Stimulated activated CD4-positive, alpha-beta T cell treated with anti-CD3 and anti-CD28 coated beads, Interleukin-15, amount 100 ng/mL, for 24 hours (primary cell): ENCODE measurements at places on chromosomes 2 and 18.

DNA sequence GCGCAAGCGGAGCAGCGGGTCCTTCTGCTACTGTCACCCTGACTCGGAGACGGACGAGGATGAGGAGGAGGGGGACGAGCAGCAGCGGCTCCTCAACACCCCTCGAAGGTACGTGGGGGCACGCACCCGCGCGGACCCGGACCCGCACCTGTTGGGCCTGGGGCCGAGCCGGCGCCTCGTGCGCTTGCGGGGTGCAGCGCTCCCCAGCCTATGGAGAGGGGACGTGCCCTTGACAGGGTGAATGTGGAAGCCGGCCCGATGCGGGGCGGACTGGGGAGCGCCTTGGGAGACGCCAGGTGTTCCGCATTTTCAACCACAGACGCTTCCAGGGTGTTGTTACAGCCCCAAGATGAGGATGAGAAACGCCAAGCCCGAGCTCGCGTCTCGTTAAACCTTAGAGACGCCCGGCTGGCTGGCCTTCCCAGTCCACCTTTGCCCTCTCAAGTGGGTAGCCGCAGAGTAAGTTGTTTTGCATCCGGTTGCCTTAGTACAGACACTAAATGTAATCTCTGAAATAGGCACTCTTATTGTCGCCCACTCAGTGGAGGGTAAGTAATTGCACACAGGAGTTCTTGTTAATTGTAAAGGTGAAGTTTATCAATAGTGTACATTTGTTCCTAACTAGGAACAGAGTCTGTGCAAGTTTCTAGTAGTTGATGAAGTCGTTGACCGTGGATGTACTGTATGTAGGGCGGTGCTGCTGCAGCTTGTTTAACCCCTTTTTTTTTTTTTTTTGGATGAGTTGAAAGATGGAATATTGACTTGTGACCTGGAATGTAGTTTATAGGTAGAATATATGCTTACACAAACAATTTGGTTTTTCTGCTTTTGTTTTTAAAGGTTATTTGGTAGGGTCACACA is 815 bp downstream of the GMCL1 start:
- peak; percentile 56 for DNase-seq

- no peak for DNase-seq
Measured at GRCh38 chr18:45569566-45570275, 45.6 kb upstream of the SLC14A2 start.

DNA sequence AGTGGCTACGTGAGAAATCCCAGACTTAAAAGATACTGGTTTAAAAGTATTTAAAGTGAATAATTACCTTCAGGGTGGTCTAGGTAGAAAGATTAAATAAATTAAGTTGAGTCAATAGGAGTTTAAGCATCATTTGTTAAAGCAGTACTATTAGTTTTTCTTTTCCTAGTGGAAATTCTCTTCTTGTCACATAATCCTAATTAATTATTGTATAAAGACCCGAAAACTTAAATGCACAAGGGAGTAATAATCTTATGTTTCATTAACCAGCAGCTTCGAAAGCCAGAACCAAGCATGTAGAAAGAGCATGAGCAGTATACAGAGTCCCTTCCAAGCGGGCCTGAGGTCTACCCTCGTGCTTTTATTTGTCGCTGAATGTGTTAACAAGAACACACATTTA is 90.2 kb upstream of the SKOR2 start:
- no peak for DNase-seq

DNA sequence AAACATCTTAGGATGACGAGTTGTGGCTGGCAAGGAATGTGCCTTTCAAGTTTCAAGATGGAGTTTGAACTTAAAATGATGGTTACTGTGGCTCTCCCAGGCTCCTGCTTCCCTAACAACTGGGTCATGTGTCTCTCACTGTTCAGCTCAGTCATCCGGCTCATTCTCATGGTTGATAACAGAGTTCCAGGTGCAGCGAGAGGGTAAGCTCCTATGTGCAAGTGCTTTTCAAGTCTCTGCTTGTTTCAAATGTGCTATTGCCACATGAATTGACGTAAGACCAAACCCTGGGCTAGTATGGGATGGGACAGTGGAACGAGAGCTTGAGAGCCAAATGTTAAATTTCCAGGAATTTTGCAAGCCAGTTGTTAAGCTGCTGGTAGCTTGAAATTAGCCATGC is 19.5 kb upstream of the PUM2 start:
- no peak for DNase-seq

DNA sequence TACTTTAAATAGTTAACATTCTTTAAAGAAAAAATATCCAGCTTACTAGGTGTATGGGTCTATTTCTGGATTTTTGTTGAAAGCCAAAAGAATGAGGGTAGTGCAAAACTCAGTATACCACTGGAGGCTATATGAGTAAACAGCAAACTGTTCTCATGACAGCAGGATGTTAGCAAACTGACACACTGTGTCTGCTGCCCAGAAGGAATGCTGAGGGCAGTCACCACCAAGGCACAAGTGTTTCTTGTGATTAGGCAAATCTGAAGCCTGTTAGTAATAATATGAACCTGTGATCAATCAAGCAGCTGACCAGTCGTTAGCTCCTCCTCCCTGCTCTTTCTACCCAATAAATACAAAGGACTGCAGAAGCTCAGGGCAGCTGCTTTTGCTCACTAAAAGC is 50.5 kb upstream of the SULT1C3 start:
- no peak for DNase-seq

DNA sequence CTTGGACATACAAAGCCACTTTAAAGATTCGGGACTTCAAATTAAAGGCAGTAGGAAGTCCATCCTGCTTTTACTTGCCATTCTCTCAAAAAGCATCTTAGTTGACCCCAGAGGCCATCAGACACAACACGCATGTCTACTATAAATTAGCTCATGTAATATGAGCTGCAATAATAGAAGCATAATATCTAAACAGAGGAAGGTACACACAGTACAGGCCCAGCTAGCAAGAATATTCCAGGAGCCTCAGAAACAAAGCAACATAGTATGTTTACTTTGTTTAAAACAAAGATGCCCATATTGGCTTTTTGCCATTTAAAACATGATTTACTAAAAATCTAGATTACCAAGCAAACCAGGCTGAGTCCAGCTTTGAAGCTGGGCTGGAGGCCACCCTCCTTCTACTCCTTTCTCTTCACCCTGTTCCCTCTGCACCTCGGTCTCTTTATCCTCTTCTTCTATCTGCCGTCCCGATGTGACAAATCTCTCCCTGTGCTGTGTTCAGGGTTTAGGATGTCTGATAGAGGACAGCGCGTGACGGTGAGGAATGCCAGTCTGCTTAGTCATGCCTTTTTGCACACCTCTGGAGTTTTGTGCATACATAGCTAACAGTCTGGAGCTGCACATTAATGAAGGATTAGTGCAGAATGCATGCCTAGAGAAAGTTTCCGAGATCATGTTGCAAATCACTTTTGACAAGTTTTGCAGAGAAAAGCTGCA is 28.2 kb downstream of the DTNA start:
- no peak for DNase-seq

GRCh38 chr2:69013840-69014821 is 1.2 kb downstream of the ANTXR1 start:
- peak; percentile 32 for DNase-seq

- peak; percentile 56 for DNase-seq
Measured at GRCh38 chr2:101912545-101912944, 79.2 kb upstream of the IL1R2 start.

DNA sequence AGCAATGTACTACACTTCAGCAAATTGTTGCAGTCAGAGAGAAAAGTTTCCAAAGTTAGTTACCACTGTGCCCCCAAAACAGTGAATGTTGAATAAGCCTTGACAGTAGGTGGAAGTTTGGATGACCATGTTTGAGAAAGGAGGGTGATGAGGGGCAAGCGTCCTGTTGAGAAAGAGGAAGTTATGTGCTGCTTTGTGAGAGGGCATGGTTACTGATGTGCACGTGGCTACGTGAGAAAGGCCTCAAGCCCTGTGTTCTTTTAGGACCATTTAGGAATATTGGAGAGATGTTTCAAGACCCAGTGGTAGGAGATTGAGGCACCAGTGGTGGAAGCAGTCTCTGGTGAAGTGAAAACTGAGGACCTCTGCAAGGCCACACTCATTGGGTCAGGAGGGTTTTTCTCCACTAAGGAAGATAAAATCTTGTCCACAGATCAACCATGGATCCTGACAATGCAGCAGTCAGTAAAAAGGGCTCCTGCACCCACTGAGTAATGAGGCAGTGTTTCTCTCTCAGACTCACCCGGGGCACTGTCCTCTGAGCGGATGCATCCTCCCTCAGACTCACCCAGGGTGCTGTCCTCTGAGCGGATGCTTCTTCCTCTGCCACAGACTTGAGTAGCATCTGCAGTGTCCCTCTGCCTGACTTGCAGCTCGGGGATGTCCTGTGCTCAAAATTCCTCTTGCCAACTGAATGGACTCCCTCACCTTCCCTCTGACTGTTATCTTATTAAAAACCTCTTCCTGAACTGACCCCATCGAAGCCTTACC is 34.7 kb upstream of the ACTR3 start:
- no peak for DNase-seq

GRCh38 chr2:43675646-43676321 is 445 bp downstream of the C1GALT1C1L start:
- no peak for DNase-seq

GRCh38 chr2:47595687-47596086 is 187.3 kb upstream of the MSH6 start:
- DNase-seq = no peak

- no peak for DNase-seq
Measured at GRCh38 chr2:100289020-100289419, 33.3 kb downstream of the LONRF2 start.

DNA sequence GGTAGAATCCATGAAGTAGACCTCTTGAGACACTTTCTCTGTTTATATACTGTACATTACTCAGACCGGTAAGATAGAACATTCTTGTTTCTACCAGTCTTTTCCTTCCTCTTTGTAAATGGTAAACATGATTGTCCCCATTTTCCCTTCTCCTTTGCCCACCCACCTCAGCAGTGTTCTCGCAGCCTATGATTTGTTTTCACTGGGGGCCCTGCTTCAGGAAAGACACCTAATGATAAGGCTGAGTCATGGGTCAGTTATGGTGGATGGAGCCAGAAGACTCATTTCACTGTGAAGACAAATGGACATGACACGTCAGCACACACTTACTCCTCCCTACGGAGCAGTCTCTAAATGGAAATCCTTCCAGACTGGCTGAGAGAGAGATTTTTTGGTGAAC is 23.7 kb downstream of the CENPO start:
- DNase-seq = no peak

GRCh38 chr2:208466920-208467298 is 60.3 kb downstream of the PTH2R start:
- no peak for DNase-seq

DNA sequence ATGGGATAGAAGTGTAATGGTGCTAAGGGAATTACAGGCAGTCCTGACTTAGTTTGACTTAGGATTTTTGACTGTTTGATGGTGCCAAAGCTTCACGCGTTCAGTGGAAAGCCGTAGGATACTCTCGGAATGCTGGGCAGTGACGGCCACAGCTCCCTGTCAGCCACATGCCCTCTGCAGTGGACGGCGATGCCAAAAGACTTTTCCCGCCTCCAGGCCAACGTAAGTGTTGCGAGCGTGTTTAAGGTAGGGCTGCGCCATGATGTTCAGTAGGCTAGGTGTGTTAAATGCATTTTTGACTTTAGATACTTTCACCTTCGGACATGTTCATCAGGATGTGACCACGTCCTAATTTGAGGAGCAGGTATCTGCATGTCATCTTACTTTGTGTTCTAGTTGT is 63.4 kb downstream of the DCDC2C start:
- DNase-seq = no peak

DNA sequence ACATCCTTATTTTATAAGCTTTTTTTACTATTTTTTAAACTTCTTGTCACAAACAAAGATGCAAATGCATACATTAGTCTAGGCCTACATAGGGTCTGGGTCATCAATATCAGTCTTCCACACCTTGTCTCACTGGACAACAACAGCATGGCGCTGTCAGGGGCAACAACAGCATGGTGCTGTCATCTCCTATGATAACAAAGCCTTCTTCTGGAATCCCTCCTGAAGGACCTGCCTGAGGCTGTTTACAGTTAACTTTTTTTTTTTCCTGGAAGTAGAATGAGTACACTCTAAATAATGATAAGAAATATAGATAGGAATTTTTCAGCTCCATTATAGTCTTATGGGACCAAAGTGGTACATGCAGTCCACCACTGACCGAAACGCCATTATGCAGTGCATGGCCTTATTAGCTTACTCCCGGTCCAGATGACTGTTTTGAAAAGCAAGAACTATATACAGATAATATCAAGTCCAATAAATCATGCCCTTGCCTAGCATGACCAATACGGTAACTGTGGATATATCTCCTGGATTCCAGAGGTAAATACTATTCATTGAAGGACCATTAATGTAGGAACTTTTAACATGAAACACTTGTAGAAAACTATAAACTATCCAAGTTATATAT is 38.4 kb downstream of the TCF4 start:
- no peak for DNase-seq

DNA sequence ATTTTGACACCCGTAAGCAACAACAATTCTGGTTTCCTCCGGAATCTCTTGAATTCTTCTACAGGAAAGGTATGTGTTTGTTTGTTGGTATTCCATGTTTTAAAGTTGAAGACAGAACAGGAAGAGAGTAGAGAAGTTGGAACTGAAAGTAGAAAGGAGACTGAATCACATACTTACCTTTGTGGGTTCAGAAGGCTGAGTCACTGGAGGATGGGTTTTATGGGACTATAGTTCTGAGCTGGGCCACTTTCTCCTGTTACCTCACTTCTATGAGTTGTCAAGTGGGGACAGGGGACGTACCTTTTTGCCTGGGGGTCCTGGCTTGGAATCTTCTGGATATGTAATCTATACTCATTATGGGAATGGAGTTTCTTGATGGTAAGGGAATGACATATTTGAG is 40.9 kb downstream of the KDM3A start:
- peak; percentile 15 for DNase-seq

DNA sequence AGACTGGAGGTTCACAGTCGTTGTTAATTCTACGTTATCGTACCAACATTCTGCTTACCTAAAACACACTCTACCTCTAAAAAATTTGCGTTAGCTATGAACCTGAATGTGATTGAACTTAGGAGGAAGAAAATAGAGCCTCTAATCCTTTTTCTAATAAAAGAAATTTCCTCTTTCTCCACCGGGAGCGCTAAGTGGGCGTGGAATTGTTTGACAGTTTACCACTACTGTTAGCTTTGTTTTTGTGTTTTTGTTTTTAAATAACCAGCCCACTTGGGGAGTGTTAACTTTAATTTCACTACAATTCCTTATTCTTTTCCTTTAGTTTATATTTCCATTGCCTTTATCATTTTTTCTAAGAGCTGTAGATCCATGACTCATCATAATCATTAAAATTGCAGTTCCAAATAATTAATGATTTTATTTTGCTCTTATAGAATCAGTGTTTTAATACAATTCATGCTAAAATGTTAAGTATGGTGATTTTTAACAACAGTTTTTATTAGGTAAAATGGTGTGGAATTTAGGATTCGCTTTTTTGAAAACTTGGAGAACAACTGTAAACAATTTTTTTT is 55.0 kb upstream of the ITM2C start:
- DNase-seq = no peak
